Progenitor cell of endocrine pancreas (in vitro differentiated cells): ENCODE measurements at places on chromosomes 4 and X.

- DNase-seq, result no peak
Observed at GRCh38 chrX:29531336-29531735, 684.0 kb upstream of the MAGEB2 start.

DNA sequence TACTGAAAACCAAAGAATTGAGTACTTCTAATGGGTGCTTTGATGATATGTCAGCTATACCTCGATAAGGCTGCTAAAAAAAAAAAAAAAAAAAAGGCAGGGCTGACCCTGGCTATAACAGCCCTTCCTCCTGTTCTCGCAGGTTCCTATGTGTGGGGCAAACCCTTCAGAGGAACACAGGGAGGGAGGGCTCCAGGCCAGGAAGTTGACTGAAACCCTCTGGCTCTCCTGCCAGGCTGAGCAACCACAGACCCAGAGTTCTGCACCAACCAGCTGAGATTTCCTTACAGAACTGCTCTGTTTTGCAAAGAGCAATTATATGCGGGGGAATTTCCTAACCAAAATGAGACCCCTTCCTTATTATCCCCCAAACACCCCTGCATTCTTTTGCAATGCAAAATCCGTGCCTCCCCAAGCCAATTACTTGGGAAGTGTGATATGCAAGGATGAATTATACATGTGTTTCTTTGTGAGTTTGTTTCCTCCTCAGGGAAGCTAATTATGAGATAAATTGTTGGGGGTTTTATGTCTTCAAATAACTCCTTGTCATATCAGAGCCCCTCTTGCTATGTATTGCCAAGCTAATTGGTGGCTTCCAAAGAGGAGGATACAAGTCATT, 45.6 kb downstream of the PDHA1 start:
- no peak for DNase-seq

DNA sequence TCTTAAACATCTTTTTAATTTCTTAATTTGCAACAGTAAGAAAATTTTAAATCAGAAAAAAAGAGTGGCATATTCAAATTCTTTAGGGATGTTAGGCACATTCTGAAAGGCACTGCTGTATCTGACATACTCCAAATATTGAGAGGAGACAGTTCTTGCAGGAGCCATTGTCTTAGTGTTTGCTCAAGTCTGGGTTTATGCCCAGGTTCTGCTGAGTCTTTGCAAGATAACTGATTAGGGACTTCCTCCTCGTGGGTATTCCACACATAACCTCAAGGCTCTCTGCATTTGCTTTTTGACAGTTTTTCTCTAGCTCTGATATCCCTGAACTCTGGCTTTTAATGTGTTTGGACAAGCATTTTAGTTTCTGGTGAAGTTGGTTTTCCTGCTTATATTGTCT, 52.6 kb downstream of the RPS3A start:
- no peak for DNase-seq

DNA sequence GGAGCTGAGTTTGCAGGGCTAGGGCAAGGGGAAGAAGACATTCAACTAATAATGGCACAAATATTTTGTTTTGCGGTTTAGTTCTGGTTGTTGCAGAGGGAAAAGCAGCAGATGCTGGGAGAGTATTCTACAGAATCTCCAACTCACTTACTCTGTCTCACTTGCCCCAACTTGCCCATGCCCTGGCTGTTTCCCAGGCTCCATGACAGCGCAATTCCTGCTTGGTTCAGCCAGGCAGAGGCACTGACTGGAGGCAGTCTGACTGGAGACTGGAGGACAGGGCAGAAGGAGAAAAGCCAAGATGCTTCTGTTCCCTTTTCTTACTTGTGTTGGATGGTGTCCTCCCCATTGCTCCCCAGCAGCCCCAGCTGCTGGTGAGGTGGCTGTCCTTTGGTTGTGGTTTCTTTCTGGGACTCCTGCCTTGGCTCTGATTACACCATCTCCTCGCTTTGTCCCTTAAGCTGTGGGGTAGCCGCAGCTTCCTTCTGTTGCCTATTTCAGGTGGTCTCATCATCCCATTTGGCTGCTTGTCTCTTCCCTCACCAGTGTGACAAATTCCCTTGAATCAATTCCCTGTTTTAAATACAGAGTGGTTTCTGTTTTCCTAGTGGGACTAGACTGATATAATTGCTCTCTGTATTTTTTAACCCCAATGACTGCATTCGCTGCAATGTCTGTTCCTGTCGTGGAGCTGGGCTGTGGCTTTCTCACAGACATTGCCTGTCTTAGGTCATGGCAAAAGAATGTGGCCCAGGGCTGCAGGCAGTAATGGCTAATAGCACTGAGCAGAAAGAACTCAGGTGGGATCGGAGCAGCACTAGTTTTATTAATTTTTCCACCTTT, 24.2 kb upstream of the RASL11B start:
- DNase-seq, result no peak

DNA sequence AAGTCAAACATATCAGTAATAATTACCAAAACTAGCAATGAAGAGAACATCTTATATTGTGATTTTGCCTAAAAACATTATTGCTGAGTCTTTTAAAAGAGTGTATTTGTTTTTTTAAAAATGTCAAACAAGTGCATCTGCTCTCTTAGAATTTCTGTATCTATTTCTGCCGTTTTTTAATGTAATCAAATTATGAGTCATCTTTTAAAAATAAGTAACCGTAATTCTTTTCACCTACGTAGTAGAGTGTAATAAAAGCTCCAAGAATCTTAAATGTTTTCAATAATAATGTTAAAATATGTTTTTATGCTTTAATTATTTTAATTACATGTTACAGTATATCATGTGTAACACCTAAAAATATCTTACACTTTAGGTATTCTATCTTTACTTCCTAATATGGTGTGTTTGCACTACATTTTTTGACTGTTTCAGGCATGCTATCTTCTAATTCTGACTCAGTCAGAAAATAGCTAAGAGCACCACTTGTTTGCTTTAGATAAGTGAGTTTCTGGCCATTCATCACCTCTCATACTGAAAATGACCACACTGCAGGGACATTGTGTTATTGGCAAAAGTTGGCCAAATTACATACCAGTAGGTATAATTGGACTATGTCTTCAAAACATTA, 368.5 kb downstream of the PCDH7 start:
- no peak for DNase-seq

DNA sequence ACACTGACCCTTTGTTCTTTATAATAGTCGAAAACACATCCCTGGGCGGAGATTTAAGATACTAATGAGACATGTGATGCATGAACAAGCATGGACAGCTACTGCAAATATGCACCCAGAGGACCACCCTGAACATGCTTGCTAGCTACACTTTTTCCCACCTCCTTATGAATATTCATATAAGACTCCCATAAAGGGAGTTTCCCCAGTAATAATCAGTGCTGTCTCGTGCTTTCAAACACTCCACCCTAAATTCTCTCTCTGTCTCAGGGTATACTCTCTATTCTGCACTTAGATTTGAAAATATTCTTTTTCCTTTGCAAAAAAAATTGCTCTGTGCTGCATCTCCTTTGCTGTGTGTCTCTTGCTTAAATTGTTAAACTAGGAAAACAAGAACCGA, 64.4 kb upstream of the CT45A1 start:
- no peak for DNase-seq

DNA sequence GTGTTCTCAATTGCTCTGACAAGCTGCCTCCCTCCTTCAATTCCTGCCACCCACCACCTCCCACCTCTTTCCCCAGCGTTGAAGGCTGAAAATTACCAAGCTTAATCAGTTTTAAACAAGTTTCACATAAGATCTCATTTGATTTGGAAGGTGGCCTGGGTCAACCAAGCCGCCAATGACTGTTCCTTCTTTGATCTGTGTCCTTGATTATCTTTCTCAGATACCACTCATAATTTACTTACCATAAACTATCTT, 211.4 kb downstream of the SLIT2 start:
- DNase-seq, result no peak

DNA sequence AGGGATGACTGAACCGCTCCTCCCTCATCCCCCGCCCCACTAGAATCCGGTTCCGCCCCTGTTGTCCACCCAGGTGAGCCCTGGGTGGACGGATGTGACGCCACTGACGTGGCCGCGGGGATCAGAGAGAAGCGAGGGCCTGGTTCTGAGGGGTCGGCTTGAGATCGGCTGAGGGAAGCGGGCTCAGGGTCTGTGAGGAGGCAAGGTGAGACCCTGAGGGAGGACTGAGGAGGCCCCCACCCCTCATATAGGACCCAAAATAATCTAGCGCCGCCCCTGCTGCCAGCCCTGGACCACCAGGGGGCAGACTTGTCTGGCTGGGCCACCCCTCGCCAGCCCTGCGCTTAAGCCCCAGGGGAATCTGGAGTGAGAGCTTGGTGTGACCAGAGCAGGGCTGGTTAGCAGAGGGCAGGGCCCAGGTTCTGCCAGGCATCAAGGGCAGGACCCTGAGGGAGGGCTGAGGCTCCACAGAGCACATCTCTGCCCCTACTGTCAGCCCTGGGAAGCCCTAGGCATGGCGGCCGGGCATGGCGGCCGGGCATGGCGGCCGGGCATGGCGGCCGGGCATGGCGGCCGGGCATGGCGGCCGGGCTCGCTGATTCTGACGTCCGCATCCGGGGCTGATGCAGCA, at the start of gene MAGEA8:
Gene MAGEA8 (plus strand): TSS at position 103 of the 631 bp plus-strand sequence. CDS start 3,090 bp downstream, outside the sequence.
- no peak for DNase-seq

DNA sequence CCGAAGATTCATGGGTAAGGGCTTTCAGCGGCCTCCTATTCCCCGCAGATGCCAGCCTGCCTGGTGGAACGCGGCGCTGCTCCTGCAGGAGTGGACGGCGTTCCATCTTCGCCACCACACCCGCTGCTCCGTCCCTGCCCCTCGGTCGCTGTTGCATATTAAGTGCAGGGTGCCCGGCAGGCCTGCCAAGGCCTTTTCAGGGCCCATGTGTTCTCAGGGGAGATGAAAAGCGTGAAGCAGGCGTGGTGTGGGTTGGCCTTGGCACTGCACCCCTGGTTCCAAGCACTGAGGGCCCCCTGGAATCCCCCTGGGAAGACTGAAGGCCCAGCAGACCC, 52.0 kb downstream of the SORCS2 start:
- no peak for DNase-seq

- DNase-seq, result no peak
Observed at GRCh38 chr4:136861091-136861490, 671.2 kb downstream of the PCDH18 start.

DNA sequence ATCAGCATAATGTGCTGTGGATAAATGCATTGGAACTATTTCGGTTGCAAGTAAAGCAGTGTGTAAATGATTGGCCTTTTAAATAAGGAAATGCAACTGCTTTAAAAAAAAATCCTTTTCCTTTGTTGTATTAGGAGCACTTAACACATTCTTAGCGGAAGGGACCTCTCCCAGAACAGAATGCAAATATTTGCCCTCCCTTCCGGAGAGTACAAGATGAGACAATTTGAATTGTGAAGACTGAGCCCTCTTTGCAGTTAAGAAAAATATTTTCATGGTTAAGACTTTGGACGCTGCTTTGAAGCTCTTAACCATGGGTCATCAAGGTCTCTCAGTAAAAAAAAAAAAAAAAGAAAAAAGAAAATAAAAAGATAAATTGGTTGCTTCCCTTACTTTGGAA, 9.5 kb upstream of the NOX1 start:
- no peak for DNase-seq

- no peak for DNase-seq
Observed at GRCh38 chr4:111879539-111879938, 265.7 kb upstream of the FAM241A start.

- no peak for DNase-seq
Observed at GRCh38 chrX:15750611-15751154, 12.6 kb downstream of the CA5B start.

- no peak for DNase-seq
Observed at GRCh38 chrX:115350711-115351381, 61.3 kb downstream of the LUZP4 start.
